ENCODE measurements at places on chromosomes 11 and 22. TPM values are rescaled to one million over a fixed set of nuclear protein-coding genes. Genes with fewer than 3 reads are reported as not detected.

GRCh38 chr11:2447951-2448650, 3.3 kb downstream of the KCNQ1 start:
- no peak for DNase-seq

DNA sequence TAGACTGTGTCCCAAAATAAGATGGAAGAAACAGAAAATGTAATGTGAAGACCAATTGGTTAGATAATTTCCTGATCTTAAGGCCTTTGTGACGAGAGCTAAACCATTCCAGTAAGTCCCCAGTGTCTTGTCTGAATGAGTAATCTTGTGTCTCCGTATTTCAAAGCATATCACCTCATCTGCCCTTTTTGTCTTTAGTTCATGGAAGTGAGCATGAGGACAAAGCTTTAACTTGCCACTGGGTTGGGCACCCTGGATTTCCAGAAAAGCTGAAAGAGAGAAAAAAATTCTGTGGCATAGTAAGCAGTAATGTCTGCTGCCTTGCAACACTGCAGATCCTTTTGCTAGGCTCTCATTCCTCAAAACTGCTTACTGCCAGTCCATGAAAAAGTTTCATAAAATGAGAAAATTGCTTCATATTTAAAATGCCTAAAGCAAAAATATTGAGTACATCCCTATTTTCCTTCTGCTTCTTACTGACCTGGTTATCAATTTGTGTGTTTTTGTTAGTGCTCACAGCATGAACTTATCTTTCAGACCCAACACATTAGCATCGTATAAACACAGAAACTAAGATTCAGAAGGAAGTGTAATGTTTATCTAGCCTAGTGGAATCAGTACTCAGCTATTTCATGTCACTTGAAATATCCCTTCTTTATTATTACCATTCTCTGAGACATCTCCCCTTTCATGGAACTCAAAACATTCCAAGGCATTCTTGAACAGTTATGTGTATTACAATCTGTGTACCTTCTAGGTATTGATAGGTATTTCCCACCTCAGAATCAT, 5.3 kb downstream of the CASP12 start:
- no peak for DNase-seq

DNA sequence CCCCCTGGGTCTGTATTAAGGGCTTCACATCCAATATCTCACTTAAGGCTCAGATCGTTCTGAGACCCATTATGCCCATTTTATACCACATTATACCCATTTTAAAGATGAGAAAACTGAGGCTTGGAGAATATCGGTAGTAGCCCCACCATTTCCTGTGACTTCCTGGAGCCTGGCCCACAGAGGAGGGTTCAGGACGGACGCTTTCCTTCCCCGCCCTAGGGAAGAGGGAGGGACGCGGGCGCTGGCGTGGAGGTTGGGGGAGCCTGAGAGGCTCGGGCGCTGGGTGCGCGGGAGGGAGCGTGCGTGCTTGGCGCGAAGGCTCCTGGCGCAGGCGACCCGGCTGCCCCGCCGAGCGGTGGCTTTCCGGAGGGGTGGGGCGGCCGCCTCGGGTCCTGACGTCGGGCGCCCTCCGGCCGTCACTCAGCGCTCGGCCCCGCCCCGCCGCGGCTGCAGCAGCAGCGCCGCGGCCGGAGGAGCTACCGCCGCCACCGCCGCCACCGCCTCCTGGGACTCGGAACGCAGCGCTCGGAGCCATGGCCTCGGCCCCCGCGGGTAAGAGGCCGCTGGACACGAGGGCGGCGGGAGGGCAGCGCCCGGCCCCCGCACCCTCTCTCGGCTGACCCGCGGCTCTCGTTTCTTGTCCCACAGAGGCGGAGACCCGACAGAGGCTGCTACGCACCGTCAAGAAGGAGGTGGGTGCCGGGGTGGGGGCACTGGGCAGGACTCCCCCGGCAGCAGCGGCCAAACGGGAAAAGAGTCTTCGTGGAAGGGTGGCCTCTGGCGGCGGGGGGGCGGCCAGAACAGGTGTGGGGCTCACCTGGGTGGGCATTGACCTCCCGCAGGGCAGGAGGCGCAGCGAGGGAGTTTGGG, at the start of gene SGSM1:
SGSM1 (plus strand) TSS at position 422 of the 873 bp plus-strand sequence; CDS start at position 537, 115 bp downstream.
- DNase-seq = peak; percentile 77

DNA sequence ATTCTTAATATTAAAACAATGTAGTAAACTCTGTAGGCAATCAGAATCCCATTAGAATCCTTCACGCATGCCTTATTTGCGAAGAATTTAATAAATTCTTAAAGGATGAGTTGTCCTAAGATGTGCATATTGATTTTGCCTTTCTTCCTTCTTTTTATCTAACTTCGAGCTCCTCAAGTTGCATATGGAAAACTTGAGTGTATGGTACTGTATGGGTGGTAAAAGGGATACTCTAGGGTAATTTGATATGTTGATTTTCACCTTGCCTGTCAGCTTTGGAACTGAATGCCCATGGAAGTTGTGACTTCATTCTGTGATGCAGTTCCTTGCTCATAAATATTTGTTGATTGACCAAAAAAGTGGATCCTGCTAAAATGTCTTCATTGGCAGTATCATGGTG, 193.8 kb downstream of the DDX10 start:
- DNase-seq = no peak

DNA sequence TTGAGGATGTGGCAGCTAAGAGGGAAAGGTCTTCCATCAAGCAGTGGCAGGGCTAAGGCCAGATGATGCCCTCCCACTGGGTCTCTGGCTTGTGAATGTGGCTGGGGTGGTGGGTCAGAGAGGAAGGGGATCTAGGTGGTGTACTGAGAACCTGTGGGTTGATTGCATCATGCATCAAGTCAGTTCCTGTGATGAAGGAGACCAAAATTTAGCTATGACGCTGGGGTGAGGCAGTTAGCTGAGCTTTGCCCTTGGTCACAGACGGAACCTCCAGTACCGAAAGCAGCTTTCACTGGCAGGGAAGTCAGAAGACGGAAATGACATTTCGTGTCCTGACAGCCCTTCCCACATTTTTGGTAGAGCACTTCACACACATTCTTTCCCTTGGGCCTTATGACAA, 20.7 kb downstream of the ATG16L2 start:
- no peak for DNase-seq

GRCh38 chr11:18321578-18321968, 367 bp downstream of the HPS5 start:
- no peak for DNase-seq

GRCh38 chr11:111977146-111978027, 40.2 kb downstream of the DIXDC1 start:
- no peak for DNase-seq

- DNase-seq = no peak
Observed at GRCh38 chr11:14503023-14503422, 3.4 kb upstream of the COPB1 start.

GRCh38 chr22:41905411-41906202, 9.3 kb downstream of the SHISA8 start:
- no peak for DNase-seq

DNA sequence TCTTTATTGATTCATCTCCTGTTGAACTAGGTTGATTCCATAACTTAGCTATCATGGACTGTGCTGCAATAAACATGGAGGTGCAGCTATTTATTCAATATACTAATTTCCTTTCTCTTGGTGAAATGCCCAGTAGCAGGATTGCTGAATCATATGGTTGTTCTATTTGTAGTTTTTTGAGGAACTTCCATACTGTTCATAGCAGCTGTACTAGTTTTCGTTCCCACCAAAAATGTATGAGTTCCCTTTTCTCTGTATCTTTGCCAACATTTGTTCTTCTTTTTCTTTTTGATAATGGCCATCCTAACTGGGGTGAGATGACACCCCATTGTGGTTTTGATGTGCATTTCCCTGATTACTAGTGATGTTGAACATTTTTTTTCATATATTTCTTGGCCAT, 87.2 kb upstream of the NAV2 start:
- no peak for DNase-seq

DNA sequence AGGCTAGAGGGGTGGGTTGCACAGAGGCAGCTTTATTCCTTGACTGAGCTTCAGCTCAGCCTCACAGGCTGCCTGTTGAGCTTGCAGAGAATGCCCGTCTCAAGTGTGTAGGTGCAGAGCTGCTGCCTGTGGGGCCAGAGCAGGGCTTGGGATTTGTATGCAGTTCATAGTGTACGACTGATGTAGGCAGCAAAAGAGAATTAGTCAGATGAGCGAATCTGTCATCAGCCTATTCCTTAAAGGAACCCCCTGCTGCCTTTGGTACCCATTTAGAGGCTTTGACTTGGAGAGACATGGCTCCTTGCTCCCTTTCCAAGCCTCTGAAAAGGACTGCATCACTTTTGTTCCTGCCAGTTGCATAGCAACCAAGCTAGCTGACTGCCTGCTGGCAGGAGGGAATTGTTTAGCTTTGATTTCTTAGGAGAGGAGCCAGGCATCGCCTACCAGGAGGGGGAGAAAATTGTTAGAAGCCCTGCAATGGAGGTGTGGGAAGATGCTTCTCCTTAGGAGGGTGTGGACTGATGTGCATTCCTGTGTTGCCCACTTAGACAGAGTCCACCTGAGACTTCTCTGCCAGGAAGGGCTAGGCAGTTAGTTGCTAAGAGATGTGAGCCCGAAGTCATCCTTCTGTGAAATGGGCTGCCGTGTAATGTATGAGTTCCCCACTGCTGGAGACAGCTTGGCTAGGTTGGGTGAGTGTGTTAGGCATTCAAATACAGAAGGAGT, 10.9 kb downstream of the ACO2 start:
- no peak for DNase-seq

DNA sequence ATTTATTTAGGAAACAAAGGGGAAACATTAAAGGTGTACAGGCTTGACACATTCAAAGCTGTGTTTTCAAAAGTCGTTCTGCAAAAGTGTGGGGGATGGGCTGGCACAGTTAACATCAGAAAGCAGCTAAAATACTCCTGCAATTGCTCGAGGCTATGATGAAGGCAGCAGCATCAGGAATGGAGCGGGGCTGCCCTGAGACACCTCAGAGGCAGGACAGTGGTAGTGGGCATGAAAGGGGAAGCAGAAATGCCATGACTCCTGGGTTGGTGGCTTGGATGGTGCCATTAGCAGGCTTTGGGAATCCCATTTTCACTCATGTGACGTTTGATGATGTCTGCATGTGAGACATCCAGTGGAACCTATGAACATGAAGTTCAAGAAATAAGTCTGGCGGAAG, 646 bp downstream of the NCAPD3 start:
- no peak for DNase-seq

The EHF gene
- 18.4 TPM for polyA plus RNA-seq

The IRAG1 gene
- 9.2 TPM for polyA plus RNA-seq

The DRICH1 gene
- 1.9 TPM for polyA plus RNA-seq

The OR4A16 gene
- polyA plus RNA-seq = not detected

The HOATZ gene
- polyA plus RNA-seq = 0.08 TPM

The RAB3IL1 gene
- 22.6 TPM for polyA plus RNA-seq

The SUSD2 gene
- 13.8 TPM for polyA plus RNA-seq

The KCNK4 gene
- not detected for polyA plus RNA-seq

The ANKRD13D gene
- 48.5 TPM for polyA plus RNA-seq

The UBQLNL gene
- polyA plus RNA-seq = 0.85 TPM

The KRTAP5-2 gene
- polyA plus RNA-seq = not detected
